Activated B cell treated with CpG ODN at 0.5 μM for 24 hours (primary cell): ENCODE measurements at places on chromosomes 4 and X.

- DNase-seq = no peak
Observed at GRCh38 chr4:40552536-40552935, 77.1 kb downstream of the RBM47 start.

GRCh38 chr4:86250006-86250405, 109.8 kb downstream of the MAPK10 start:
- DNase-seq = no peak

DNA sequence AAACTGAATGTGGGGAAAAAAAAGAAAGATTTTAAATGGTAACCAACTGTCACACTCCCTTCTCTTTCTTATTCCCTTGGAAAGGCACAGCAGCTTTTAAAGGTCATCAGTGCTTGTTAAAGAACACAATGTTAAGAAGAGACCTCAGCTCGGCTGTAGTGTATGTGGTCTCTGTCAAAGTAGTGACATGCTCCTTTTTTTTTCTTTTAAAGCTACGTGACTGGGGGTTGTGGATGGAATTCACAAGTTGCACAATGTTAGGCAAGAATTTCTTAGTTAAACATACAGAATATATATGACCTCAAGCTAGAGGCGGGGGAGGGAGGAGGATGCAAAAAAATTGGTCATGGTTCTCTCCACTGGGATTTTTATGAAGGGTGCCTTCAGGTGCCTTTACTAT, 45.6 kb downstream of the OCRL start:
- no peak for DNase-seq

DNA sequence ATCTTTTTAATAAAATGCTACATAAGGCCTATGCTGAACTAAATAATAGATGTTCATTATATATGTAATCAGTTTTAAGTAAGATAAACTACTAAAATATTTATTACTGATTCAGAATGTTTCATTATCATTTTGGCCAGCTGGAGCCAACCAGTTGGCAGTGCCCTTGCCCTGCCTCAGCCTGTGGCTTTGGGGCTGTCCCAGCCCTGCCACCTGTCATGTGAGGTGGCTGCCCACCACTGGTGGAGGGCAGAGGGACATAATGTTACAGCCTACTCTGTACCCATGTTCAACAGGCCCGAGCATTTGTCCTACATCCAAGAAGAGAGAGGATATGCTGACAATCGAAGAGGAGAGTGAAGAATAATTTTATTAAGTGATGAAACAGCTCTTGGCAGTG, 422.2 kb downstream of the SPIN4 start:
- no peak for DNase-seq

- no peak for DNase-seq
Observed at GRCh38 chr4:83389756-83390505, 55.3 kb upstream of the HPSE start.

- DNase-seq = no peak
Observed at GRCh38 chr4:181849472-181849871, 393.7 kb upstream of the TENM3 start.

DNA sequence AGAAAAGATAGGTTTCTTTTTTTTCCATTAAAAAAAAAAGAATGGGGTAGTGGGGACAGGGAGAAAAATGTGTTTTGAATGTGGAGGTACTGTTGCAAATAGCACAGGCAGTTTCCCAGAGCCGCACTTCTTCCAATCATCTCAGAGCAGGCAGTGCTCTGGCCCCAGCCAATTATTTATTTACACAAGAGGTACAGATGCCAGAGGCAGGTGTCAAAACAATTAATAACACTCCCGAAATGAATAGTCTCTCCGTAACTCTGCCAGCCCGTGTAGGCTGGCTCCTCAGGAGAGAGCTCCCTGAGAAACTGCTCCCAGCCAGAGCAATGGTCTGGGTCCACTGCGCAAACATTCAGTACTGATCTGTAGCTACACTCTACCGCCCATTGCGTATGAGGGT, 130.8 kb upstream of the IL1RAPL2 start:
- DNase-seq = no peak

DNA sequence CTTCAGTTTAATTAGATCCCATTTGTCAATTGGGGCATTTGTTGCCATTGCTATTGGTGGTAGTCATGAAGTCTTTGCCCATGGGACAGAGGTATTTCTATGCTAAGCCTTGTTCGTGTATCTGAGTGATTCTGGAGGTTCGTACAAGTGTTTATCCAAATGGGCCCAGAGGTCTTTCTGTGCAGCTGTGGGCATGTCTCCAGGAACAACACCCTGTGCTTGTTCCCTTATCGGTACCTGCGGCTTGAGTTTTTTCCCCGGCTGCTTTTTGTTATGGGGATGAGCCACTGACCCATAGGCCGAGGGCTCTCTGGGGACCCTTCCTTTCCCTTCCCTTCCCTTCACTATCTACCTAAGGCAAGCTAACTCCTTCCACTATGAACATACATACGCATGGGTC, 81.4 kb upstream of the WDR1 start:
- DNase-seq = no peak

- DNase-seq = no peak
Observed at GRCh38 chrX:17759990-17760389, 22.7 kb downstream of the SCML1 start.

DNA sequence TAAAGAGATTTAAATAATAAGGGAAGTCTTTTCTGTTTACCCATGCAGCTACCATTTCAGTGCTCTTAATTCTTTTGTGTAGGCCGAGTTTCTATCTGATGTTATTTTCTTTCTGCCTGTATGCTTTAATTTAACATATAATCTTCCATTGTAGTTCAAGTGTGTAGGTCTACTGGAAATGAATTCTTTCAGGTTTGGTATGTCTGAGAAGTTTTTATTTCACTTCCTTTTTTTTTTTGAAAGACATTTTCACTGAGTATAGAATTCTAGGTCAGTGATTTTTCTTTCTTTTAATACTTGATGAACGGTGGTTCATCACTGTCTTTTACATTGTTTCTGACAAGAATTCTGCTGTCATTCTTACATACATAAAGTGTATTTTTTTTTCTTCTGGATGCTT, 42.1 kb downstream of the VAMP7 start:
- no peak for DNase-seq

- DNase-seq = no peak
Observed at GRCh38 chr4:113560579-113560978, 201.0 kb downstream of the CAMK2D start.

- no peak for DNase-seq
Observed at GRCh38 chrX:31656013-31656412, 584.2 kb upstream of the FTHL17 start.

- DNase-seq = no peak
Observed at GRCh38 chr4:62661821-62662220, 1461.7 kb downstream of the ADGRL3 start.

- DNase-seq = no peak
Observed at GRCh38 chr4:119025420-119025819, 110.2 kb upstream of the MYOZ2 start.

DNA sequence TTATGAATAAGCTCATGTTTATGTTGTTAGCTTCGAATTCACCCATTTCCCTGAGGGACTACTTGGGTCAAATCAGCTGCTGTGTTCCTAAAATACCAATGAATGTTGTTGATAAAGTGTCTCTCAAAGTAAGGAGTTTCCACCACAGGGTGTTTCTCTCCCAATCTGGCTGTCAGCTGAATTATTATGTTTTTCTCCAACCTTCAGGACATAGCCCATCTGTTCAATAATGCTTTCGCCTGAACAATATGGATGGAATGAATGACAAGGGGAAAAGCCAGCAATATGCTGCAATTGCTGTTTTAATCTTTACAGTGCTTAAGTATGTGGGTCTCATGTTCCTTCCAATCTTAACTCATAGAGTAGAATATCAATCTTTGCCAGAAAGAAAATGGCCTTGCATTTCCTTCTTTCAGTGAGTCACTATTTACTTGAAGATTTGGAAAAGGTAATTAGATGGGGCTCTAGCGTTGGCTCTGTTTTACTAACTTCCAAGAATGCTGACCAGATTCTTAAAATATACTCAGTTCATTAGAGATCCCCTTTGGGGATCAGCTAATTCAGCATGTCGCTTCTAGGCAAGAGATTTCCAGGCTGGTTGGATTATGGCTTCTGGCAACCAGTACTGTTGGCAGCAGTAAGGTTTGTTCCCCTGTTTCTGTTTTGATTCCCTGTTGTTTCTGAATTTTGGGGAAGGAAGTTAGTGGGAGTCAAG, 410.5 kb downstream of the PPP3CA start:
- DNase-seq = no peak

GRCh38 chrX:54030329-54030728, 13.9 kb downstream of the PHF8 start:
- DNase-seq = no peak

- DNase-seq = no peak
Observed at GRCh38 chr4:159303435-159303834, 200.6 kb downstream of the RAPGEF2 start.

DNA sequence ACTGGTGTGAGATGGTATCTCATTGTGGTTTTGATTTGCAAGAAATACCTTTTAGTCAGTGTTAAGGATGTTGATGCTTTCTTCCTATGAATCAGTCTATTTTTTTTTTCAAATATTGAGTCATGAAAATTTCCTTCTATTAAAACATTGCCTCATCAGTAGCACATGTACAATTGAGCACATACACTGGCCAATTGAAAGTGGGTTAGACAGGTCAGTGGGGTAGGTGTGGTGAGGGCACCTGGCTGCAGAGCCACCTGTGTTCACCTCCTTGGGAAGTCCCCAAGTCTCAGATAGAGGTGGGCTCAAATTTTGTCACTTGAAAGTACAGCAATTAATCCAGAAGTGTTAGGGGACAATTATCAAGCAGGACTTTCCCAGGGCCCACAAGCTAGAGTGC, 243.7 kb downstream of the SPRY1 start:
- no peak for DNase-seq

DNA sequence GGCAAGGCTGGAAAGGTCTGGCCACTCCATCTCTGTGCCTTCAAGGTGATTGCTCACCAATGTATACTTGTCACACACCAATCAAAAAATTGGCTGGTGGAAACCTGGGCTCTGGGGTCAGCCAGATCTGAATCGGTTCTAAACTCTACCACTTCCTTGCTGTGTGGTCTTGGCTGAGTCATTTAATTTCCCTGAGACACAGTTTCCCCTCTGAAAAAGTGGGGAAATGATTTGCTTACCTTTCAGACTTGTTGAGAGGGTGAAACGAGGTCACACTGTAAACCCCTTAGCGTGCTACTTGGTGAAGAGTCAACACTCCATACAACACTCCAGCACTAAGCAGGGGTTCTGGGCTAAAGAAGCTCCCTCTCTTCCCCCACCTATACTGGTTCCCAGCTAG, 252.3 kb upstream of the ZIC3 start:
- no peak for DNase-seq

GRCh38 chr4:62644372-62644771, 1444.2 kb downstream of the ADGRL3 start:
- DNase-seq = no peak

GRCh38 chrX:81537723-81538122, 335.8 kb downstream of the SH3BGRL start:
- DNase-seq = no peak

DNA sequence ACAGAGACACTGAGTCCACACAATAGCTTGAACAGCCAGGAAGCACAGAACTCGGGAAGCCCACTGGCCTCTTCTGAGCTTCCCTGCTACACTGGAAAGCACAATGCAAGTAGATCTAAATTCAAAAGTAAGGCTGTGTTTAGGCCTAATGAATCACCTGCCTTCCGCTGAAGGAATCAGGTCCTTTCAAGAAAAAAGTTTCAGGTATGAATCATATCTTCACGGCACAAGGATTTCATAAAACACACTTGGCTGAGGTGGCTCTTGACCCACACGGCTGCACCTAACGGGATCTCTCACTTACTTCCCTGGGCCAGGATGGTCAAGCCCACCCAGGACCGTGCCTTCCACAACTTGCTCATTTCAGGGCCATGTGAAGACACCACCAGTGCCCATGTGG, 59.3 kb downstream of the IRF2 start:
- no peak for DNase-seq

DNA sequence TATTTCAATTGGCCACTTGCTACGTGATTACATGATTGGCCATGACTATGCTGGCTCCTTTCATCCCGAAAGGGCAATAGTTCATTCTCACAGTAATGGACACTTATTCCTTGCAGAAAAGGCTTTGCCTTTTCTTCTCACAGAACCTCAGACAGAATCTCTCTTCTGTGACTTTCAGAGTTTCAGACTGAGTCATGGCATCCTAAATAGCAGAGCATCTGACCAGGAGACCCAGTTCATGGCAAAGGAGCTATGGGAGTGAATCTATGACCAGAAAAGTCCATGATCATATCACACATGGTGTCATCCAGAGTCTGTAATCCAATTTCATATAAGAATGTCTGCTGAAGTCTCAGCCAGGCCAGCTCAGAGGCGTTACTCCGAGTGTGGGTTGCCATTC, 263.3 kb upstream of the CLNK start:
- DNase-seq = no peak

GRCh38 chrX:17496407-17496806, 121.4 kb downstream of the NHS start:
- DNase-seq = no peak

DNA sequence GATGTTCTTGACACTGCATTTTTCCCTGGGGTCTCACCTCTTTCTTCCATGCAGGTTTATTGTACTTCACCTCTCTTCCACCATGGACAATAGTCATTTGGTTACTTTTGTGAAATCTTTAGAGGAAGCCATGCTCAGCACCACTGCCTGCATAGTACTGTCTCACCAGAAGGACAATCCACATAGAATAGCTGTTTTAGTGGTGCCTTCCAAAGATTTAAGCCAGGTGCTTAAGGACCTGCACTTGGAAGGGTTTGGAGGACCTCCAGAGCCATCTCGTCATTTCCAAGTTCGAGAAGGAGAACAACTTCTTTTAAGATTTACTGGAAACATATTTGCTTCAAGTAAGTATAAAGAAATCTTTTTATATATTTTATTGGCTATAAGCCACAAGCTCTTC, 26.7 kb downstream of the DTHD1 start:
- DNase-seq = no peak

DNA sequence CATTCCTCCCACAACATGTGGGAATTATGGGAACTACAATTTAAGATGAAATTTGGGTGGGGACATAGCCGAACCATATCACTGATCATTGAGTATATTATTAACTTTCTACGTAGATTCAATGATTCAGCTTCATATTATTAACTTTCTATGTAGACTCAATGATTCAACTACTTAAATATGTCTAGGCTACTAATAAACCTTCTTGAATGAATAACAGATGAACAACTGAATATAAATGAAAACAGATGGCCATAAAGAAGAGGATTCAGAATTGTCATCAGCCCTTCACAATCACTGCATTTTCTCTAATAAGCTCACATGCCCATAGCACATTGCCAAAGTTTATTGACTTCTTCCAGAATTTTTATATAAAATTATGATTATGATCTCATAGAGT, 57.0 kb downstream of the CEP44 start:
- DNase-seq = no peak

- DNase-seq = no peak
Observed at GRCh38 chr4:16524406-16524805, 298.1 kb upstream of the TAPT1 start.

- DNase-seq = no peak
Observed at GRCh38 chrX:14927401-14927800, 54.2 kb downstream of the MOSPD2 start.

DNA sequence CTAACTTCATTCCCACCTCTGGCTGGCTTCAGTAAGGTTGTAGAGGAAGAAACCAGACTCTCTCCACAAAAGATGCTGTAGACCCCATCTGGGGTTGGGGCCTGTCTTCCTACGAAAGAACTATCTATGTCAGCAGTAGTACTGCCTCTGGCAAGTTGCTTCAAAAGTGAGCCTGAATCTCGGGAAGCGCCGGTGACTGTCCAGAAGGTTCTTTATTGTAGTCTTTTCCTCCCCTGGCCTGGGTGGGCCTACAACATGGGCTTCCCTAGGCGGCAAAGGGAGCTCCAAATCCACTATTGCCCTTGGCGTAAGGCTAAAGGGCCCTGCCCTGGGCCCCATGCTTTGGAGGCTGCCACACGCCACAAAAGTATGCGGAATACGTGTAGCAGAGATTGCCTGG, 38.6 kb upstream of the NYX start:
- no peak for DNase-seq
